ENCODE measurements at places on chromosomes 2 and 18.

DNA sequence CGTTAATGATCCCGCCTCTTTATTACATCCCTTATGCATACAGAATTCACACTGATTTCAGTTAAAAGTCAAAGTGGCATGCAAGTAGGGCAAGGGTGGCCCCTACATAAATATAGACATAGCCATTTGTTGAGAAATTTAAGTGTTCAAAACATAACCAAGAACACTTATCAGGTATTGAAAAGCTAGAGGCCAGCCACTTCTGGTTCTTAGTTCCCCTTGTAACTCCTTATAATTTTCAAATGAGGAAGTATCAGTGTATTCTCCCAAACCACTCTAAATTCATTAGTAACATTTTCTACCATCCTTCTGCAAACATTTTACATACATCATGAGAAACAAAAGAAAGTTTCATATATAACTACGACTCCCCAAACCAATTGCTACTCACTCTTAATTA lies 5.8 kb upstream of the ARL5A start:
- no peak for DNase-seq

GRCh38 chr2:25797620-25798488 lies 80.4 kb downstream of the ASXL2 start:
- DNase-seq: no peak

DNA sequence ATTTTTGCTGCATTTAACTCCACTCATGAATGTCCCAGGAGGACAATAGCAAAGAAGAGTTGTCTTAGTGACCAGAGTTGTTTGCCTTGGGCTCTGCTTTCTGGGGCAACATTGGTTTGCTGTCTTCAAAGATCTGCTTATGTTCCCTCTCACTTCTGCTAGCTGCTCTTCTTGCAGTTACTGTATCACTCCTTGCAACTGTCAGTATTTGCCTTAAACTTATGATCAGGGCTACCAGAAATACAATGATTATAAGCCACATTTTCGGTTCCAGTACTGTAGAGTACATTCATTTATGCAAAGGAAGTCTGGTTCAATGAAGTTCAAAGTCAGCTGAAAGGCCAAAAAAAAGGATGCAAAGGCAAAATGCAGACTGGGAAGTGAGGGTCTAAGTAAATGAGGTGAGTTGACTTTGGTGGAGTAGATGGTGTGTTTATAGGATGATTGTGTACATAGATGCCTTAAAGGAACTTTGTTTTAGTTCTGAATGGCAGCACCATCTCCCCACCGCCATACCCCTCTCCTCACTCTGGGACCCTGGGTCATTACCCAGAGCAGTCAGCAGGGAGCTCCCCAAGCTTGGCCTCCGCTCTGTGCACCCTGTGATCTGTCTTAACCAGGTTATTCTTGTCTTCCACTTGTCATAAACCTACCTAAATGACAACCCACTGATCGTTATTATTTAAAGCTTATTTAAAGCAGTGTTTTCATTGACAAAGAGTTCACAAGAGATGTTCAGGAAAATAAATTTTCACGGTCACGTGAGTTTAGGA lies 236.0 kb downstream of the DOK6 start:
- peak; percentile 11 for DNase-seq

DNA sequence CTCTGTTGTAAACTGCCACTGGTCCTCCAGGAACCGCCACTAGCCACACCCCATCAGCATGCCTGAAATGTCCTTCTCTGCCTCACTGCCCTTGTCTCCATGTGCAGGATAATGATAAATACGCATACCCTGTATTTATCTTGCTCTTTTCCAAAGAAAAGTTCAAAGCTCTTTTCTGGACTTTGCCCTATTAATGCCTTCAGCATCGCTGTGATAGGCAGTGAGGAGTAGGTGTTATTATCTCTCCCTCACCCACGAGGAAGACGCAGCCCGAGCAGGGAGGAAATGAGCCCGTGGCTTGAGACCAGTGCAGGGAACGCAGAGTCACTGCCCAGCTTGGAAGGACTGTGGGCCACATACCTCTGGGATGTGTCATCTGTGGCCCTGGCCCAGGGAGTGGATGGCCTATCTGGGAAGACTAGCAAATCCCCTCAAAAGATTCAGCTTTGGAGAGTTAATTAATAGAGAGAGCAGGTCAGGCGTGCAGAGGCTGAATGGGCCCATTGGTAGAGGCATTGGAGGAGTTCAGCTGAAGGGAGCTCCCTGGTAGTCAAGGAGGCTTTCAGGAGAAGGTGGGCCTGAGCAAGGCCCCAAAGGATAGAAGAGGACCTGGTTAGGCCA lies 39.5 kb upstream of the MCFD2 start:
- DNase-seq: no peak

GRCh38 chr2:83369601-83370418 lies 1089.3 kb downstream of the SUCLG1 start:
- DNase-seq: no peak

DNA sequence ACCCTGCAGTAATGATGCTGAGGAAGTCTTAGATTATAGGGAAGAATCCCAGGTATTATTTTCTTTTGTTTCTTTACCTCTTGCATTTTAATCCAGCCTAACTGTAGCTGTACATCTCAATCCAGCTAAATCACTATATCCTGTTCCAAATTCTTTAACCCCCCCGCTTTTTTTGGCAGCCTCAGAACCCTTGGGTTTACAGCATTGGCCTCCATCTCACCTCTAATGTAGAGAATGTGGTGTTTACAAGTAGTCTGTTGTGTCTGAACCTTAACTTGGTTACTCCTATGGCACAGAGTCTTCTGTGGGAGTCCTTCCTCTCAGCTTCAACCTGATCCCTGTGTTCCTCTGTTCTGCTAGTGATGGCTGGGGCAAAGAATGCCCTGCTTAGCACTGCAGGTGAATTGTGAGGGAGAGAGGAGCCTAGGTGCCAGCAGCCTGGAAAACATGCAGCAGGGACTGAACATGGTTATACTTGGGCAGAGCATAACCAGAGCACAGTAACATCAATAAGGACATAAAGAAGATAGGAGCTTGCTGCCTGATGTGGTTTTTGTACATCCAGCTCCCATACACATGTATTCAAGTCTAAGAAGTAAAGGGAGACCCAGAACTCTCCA lies 130.2 kb downstream of the FAM124B start:
- DNase-seq: no peak
